Fibroblast of the aortic adventitia (primary cell): ENCODE measurements at places on chromosomes 2 and 18. TPM values are rescaled to one million over a fixed set of nuclear protein-coding genes. Genes with fewer than 3 reads are reported as not detected.

LYG1 gene
- total RNA-seq, result 0.09 TPM in 1 of 2 replicates, not detected in the other

GPBAR1 gene
- total RNA-seq, result 0.27 TPM in 1 of 2 replicates, not detected in the other

TTC39C gene
- total RNA-seq, result 51.8 and 59.4 TPM in 2 replicates

KCNK3 gene
- total RNA-seq, result 2.3 TPM in 1 of 2 replicates, not detected in the other

DIPK1C gene
- not detected in 2 replicates for total RNA-seq

ANKRD53 gene
- total RNA-seq, result 1.1 and 6.5 TPM in 2 replicates

FBLN7 gene
- 3.2 and 7.8 TPM in 2 replicates for total RNA-seq

MREG gene
- total RNA-seq, result 2.2 and 2.8 TPM in 2 replicates

CXCR4 gene
- 0.27 and 1.2 TPM in 2 replicates for total RNA-seq

NAT8 gene
- total RNA-seq, result not detected in 2 replicates

CEP192 gene
- total RNA-seq, result 27.2 and 38.3 TPM in 2 replicates

CCDC74B gene
- 9.7 and 12.2 TPM in 2 replicates for total RNA-seq

ANKRD30B gene
- total RNA-seq, result 0.36 and 2.7 TPM in 2 replicates

POMC gene
- 0.63 and 7.5 TPM in 2 replicates for total RNA-seq

ALK gene
- 0.27 and 0.82 TPM in 2 replicates for total RNA-seq

TOGARAM2 gene
- under 0.01 TPM in 1 of 2 replicates, not detected in the other for total RNA-seq

BCL2 gene
- 4.2 and 13.2 TPM in 2 replicates for total RNA-seq

POU3F3 gene
- not detected in 2 replicates for total RNA-seq

GCKR gene
- 4.5 and 4.9 TPM in 2 replicates for total RNA-seq

DHRS9 gene
- total RNA-seq, result 0.36 TPM in 1 of 2 replicates, not detected in the other

OTOF gene
- not detected in 2 replicates for total RNA-seq

LOXL3 gene
- 11.9 and 18.5 TPM in 2 replicates for total RNA-seq

LRRC30 gene
- total RNA-seq, result not detected in 2 replicates

IL36A gene
- total RNA-seq, result 2.0 TPM in 1 of 2 replicates, not detected in the other

SIGLEC15 gene
- 8.4 TPM in 1 of 2 replicates, not detected in the other for total RNA-seq

FSHR gene
- total RNA-seq, result not detected in 2 replicates

TTR gene
- not detected in 2 replicates for total RNA-seq

NOSTRIN gene
- 0.81 TPM in 1 of 2 replicates, not detected in the other for total RNA-seq

RGPD4 gene
- 0.16 TPM in 1 of 2 replicates, not detected in the other for total RNA-seq

CDH7 gene
- total RNA-seq, result not detected in 2 replicates

SAG gene
- total RNA-seq, result not detected in 2 replicates

ZNF519 gene
- total RNA-seq, result 11.5 TPM in 2 replicates

LOXHD1 gene
- total RNA-seq, result not detected in 2 replicates

AQP12B gene
- total RNA-seq, result not detected in 2 replicates
